Activated naive CD8-positive, alpha-beta T cell treated with anti-CD3 and anti-CD28 coated beads for 36 hours (primary cell): ENCODE measurements at places on chromosomes 3 and 15. TPM values are rescaled to one million over a fixed set of nuclear protein-coding genes. Genes with fewer than 3 reads are reported as not detected.

The GOLGA8G gene
- total RNA-seq: not detected

The FSIP1 gene
- 0.74 TPM for total RNA-seq

The NAALADL2 gene
- not detected for total RNA-seq

The KIF7 gene
- 3.7 TPM for total RNA-seq

The LEO1 gene
- 31.8 TPM for total RNA-seq

The CLDN1 gene
- total RNA-seq: 0.10 TPM

The HOMER2 gene
- 3.3 TPM for total RNA-seq

The IMPDH2 gene
- total RNA-seq: 532 TPM

The LEKR1 gene
- total RNA-seq: 0.74 TPM

The FETUB gene
- not detected for total RNA-seq

The A4GNT gene
- total RNA-seq: not detected

The GPR15 gene
- total RNA-seq: 1.0 TPM

The CCDC80 gene
- total RNA-seq: not detected

The WDR72 gene
- total RNA-seq: not detected

The TMEM40 gene
- not detected for total RNA-seq

The LRRIQ4 gene
- 0.49 TPM for total RNA-seq

The ZIC4 gene
- not detected for total RNA-seq

The CIB1 gene
- 181 TPM for total RNA-seq

The SH2D7 gene
- total RNA-seq: not detected

The CNTN6 gene
- total RNA-seq: not detected

The TMEM108 gene
- not detected for total RNA-seq

The IL5RA gene
- not detected for total RNA-seq

The ANKRD34C gene
- not detected for total RNA-seq

The FBXO40 gene
- not detected for total RNA-seq

The SV2B gene
- 0.06 TPM for total RNA-seq

The MASP1 gene
- not detected for total RNA-seq

The PDIA3 gene
- 338 TPM for total RNA-seq
